Activated CD4-positive, CD25-positive, alpha-beta regulatory T cell treated with anti-CD3 and anti-CD28 coated beads, Interleukin-2, amount 50 U/mL, for 72 hours (primary cell): ENCODE measurements at places on chromosomes 7 and 10.

- no peak for DNase-seq
Observed at GRCh38 chr10:660970-661596, 28.4 kb downstream of the DIP2C start.

DNA sequence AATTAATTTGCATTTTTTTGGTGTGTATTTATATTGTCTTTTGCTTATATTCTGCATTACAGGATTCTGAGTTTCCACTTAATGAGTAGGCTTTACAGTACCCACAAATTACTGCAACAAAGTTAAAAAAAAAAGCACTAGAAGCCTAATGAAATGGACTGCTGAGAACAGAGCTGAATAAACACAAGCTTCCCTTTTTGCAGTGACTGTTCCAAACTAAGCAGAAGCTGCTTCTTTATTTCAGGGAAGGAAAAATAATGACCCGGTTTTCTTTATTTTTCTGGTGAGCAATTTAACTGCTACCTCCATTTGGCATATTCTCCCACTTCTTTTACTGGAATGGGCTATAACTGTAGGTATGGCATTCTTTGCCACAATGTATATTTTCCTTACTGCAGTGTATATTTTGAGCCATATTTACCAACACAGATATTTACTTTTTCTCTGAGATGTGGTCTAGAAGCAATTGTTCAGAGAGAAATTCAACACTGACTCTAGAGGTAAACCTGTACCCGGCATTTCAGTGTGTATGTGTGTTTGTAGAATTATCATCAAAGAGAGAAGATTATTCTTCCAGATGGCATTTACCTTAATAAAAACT, 56.9 kb downstream of the HDAC9 start:
- DNase-seq: no peak

GRCh38 chr10:113449006-113449695, 103.7 kb upstream of the HABP2 start:
- no peak for DNase-seq

GRCh38 chr7:92723943-92724342, 112.4 kb downstream of the CDK6 start:
- no peak for DNase-seq

- DNase-seq: no peak
Observed at GRCh38 chr10:26503911-26504310, 65.8 kb downstream of the APBB1IP start.

DNA sequence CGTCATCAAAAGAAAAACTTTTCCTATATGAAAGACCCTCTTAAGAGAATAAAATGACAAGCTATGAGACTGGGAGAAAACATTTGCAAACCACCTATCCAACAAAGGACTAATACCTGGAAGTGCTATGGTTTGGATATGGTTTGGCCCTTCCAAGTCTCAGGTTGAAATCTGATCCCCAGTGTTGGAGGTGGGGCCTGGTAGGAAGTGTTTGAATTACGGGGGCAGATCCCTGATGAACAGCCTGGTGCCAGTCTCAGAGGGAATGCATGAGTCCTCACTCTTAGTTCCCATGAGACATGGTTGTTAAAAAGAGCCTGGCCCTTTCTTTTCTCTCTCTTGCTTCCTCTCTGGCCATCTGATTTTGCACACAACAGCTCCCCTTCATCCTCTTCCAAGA, 6.3 kb downstream of the ALDH18A1 start:
- DNase-seq: no peak

GRCh38 chr10:123241391-123242141, 87.4 kb downstream of the BUB3 start:
- no peak for DNase-seq

DNA sequence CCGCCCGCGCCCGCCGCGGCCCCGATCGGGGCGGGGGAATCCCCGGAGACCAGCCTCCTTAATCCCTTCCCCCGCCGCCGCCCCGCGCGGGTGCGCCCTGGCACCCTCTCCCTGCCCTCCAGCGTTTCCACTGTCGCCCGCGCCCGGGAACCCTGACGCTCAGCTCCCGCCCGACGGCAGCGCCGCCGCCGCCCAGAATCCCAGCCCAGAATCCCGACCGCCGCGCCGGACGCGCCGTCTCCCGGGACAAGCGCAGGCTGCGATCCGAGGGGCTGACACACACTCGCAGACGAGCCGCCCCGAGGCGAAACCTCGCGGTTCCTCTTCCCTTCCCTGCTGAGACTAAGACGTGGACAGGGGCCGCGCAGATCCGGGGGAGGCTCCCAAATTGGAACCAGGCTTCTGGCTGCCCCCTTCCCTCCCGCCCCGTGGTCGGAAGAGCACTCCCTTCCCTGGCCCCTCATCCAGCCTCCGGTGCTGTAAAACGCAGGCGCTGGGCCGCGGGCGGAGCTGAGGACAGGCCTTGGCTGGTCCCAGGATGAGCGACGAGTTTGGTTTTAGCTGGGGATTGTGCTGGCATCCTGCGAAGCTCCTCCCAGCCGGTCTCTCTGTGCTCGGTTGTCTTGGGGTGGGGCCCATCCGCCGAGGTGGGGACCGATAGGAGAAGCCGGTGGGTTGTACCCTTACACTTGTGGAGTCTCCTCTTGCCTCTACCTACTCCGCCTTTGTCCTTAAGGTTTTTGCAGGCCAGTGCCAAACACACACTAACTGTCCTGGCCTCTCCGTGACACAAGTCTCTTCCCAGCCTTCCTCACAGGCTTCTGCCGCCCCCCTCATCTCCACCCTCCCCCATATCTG, 1.1 kb downstream of the MARVELD1 start:
- no peak for DNase-seq

- DNase-seq: no peak
Observed at GRCh38 chr7:31343516-31344305, 3.2 kb upstream of the NEUROD6 start.

- DNase-seq: no peak
Observed at GRCh38 chr7:111424768-111425167, 137.5 kb downstream of the IMMP2L start.

DNA sequence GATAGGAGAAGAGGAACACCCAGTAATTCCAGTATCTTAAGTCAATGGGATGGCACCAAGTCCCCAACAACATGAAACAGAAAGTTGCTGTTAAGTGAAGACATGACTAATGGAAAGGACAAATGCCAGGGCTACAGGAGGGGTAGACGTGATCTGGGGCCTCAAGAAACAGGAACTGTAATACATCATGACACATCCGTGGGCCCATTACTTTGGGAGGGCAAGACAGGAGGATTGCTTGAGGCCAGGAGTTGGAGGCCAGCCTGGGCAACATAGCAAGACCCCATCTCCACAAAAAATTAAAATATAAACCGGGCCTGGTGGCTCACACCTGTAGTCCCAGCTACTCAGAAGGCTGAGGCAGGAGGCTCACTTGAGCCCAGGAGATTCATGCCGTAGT, 408.6 kb upstream of the PRKCQ start:
- no peak for DNase-seq

DNA sequence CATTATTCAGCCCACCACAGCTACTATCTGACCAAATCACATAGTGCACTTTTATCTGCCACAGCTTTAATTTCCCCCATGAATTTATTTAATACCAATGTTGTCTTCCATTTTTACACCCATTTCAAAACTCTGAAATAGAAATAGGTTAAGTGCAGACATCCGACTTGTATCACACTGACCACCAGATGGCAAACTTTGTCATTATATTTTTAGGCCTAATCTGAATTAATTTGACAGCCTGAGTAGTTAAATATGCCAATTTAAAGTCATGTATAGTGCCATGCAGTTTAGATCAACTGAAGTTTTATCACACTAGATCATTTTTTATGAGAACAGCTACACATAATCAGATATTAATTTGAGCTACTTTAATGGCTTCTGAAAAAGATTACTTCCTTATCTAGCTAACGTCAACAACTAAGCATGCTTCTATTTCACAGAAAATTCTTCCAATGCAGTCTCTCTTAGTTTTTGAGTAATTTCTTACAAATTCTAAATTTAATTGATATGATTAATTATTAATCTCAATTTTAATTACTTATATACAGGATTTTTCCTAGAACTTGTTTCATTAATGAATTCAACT, 566.4 kb downstream of the GFRA1 start:
- no peak for DNase-seq
